ENCODE measurements at places on chromosomes 7 and 10.

GRCh38 chr7:6332386-6332785 is 60.0 kb upstream of the CYTH3 start:
- DNase-seq: no peak

- no peak for DNase-seq
Measured at GRCh38 chr10:108801220-108801619, 1122.1 kb downstream of the XPNPEP1 start.

- DNase-seq: no peak
Measured at GRCh38 chr7:96685353-96685752, 24.3 kb downstream of the SEM1 start.

GRCh38 chr10:63634488-63635065 is 113.4 kb downstream of the REEP3 start:
- DNase-seq: no peak

GRCh38 chr10:113094114-113094486 is 144.1 kb downstream of the TCF7L2 start:
- DNase-seq: no peak

All from activated gamma-delta T cell treated with anti-CD3 and anti-CD28 coated beads, Interleukin-2, amount 50 U/mL, for 16 hours (primary cell).